ENCODE measurements at places on chromosomes 5 and 9.

- no peak for DNase-seq
Measured at GRCh38 chr5:181211208-181211607, 6.2 kb upstream of the TRIM7 start.

GRCh38 chr5:158821331-158821730 is 278.4 kb downstream of the EBF1 start:
- DNase-seq: no peak

DNA sequence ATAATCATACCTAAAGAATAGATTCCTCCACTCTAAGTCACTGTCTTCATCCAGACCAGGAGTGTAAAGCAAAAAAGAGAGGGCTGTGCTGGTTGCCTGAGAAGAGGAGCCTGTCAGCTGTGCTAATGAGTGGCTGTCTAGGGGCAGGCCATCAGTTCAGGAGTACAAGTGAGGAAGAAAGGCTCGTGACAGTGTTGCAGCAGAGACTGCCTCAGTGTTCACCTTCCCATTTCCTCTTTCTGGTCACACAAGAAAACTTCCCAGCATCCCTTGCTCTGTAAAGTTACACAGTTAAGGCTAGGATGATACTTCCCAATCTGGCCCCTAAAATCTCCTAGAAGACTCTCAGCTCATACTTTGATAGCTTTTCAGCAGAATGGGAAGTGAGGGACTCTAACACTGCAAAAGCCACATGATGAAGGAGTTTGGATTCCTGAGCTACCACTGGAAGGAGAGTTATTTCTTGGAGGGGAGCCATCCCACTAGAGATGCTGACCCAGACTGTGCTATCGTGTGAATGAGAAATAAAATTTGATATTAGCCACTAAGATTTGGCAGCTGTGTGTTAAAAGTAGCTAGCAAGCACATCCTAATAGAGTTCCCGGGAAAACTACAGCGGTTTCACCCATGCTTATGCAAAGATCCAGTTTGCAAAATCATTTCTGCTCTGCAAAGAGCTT is 67.1 kb downstream of the ADAMTS12 start:
- DNase-seq: no peak

- no peak for DNase-seq
Measured at GRCh38 chr9:132983491-132984201, 5.2 kb downstream of the GFI1B start.

DNA sequence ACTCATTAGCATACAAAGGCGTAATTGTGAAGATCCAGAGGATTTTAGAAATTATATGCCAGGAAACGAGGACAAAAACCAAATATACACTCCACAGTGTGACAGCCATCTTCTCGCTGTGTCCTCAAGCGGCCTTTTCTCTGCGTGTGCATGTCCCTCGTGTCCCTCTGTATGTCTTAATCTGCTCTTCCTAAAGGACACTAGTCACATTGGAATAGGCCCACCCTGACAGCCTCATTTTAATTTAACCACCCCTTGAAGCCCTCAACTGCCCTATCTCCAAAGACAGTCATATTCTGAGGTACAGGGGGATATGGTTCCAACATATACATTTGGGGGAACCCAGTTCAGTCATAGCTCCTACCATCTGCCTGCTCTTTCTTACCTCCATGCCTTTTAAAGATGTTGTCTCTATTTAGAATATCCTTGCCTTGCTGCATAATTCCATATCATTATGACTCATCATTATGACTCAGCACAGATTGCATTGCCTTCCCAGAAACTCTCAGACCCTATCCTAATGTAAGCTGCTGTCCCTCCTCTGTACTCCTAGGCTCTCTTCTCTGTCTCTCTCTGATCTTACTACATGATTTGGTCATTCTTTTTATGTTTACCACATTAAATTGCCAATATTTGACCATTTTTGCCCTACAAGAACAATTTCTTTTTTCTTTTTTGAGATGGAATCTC is 210.9 kb downstream of the AOPEP start:
- DNase-seq: no peak

- no peak for DNase-seq
Measured at GRCh38 chr9:135706288-135706687, 4.3 kb downstream of the KCNT1 start.

GRCh38 chr9:76680716-76681425 is 83.4 kb upstream of the PCA3 start:
- no peak for DNase-seq

DNA sequence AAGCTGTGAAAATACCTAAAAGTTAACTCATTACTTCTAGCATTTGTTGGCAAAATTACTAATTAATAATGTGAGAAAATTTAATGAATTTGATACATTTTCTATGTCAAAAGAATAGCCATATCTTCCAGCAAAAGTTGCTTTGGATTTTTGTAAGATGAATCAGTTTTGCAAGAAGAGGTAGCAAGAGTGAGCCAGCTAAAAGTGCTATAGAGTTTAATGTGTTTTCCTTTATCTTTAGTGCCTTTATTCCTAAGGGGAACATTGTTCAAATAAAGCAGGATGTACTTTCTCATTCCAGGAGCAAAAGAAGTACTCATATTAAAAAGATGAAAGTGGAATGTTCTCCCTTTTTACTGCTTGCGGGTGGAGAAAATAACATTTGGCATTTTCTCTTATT is 622.2 kb downstream of the ANXA1 start:
- no peak for DNase-seq

DNA sequence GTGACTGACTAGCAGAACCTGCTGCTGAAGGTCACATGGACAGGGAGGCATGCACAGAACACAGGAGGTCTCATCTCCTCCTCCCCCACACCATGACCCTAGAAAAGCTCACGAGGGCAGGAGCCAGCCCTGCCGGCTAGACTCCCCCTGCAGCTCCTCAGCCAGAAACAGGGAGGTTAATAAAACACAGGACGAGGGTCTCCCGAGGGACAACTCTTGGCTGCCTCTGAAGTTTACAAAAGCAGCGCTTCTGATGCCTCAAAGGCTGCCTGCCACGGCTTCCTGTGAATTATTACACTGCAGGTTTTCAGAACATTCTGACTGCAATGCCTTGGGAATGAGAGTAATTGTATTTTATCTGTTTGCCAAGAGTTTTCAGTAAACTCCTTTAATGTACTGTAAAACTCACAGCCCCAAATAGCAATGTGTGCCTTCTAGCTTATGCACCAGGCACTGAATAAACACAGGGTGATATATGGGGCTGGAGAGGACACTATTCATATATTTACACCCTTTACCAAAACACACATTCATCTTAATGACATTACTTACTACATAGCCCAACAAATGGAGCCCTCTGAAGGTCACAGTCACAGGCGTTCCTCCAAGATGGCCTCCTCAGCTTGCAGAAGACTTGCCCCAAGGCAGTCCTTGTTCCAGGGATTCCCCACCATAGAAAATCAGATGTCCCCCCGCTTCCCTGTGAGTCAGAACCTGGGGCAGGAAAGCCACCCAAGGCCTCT is 83.7 kb downstream of the C5orf15 start:
- no peak for DNase-seq

DNA sequence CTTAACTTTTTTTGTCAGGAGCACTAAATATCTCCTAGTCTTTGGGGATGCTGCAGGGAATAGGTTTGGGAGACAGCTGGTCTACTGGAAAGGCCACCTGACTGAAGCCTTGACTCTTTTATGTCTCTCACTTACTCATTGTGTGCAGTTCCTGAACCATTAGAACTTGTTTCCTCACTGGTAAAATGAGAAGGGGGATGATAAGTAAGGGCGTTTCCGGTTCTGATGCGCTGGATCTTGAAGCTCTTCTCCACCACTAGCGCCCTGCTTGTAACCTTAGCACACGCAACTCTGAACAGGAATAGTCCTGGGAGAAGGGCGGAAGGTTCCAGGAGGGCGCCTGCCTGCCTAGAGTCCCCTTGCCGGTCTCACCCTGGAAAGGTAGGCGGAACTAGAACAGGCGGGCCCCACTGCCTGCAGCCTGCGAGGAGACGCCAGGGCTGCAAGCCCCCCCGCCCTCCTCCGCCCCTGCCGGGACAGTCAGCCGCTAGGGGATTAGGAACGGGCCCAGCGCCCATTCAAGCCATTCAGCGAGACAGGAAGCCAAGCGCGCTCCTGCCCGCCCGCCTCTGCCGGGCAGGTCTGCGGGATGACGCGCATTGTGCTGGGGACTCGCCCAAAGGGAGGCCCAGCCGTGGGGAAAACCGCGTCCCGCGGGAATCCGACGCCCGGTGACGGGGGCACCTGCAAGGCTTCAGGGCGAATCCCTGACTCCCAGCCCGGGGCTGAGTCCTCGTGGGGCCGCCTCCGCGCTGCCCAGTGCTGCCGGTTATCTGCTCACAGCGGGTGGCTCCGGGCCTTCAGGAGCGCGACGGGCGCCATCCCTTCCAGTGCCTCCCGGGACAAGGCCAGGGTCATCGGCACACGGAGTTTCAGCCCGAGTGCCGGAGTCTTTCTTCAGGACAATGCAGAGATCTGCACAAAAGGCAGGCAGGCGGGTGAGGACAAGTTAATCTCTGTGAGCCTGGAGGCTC is 44.0 kb upstream of the XPA start:
- no peak for DNase-seq

- no peak for DNase-seq
Measured at GRCh38 chr5:7420510-7421280, 24.8 kb downstream of the ADCY2 start.

GRCh38 chr9:19641046-19641445 is 147.8 kb downstream of the SLC24A2 start:
- DNase-seq: no peak

DNA sequence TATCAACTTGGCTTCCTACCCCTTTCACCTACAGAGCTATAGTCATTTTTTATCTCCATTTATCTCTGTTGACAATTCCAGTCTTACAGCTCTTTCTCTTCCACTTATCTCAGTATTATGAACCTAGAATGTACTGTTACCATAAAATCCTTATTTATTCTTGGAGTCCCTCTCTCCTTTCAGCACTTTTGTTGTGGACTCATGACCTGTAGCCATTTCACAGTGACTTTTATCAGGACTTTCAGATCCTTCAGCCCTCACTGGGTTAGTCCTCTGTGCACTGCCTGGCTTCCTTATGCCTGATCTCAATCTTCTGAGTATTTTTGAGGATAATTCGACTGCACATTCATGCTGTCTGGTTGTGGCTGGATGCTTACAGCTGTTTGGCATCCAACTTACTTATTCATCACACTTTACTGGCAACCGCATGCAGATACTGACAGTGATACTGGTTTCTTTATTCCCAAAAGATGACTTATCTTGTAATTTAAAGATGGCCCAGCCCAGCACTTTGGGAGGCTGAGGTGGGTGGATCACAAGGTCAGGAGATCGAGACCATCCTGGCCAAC is 293.3 kb downstream of the MAN2A1 start:
- no peak for DNase-seq

DNA sequence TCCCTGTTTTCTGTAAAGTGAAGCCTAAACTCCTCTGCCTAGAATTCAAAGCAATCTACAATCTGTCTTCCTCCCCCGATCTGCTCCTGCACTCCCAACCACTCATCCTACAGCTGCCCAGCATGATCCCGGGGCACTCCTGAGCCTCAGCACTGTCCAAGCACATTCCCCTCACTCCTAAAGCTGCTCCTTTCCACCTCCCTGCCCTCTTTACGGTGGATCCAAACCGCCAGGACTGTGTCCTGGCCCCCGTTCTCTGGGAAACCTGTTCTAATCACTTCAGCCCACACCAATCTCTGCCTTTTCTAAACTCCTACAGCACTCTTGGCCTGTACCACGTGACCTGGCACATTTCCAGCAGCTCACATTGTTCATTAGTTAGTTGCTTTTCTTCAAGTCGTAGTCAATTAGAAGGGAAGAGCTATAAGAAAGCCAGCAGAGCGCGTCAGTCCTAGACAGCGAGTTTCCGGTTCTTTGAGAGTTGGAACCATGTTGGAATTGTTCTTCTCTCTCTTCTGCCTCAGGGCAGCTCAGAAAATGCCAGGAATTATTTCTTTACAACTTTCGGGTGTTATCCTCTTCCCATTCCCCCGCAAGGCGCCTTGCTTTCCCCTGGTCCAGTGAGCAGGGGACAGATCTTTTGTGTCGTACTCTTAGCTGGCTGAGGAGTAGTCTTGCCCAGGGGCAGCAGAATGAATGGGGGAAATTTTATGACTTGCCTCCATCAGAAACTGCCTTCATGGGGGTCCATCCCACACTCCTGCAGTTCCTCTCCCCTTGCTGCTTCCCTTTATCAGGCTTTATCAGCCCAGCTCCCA is 60.7 kb downstream of the NRG2 start:
- no peak for DNase-seq

GRCh38 chr9:128026255-128026772 is 40.8 kb downstream of the NAIF1 start:
- DNase-seq: peak; percentile 43

GRCh38 chr5:130092991-130093390 is 188.7 kb downstream of the CHSY3 start:
- DNase-seq: no peak

GRCh38 chr5:163565492-163565891 is 60.1 kb downstream of the MAT2B start:
- DNase-seq: no peak

- DNase-seq: no peak
Measured at GRCh38 chr5:87909382-87909781, 359.3 kb downstream of the TMEM161B start.

GRCh38 chr5:172229904-172230303 is 35.9 kb downstream of the EFCAB9 start:
- no peak for DNase-seq

DNA sequence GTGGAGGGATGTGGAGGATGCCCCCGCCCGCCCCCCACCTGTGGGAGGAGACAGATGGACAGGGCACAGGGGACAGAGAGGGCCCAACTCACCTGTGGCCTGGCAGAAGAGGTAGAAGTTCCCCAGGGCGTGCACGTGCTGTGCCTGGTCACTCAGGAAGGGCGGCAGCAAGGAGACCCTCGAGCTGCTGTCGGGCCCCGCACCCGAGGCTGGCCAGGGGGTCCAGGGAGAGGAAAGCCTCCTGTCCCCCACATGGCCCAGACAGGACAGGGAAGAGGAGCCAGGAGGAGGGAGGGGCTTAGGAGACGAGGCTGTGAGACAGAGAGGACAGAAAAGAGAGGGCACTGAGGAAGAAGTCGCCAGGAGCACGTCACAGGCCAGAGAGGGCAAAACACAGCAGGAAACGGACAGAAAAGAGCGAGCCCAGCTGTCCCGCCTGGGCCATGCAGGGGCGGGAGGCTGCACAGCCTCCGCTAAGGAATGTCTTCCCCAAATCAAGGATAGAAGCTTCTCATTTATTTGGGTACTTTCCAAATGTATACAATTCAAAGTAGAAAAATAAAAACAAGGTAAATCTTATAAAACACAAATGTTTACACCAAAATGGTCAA is 58.5 kb downstream of the SECISBP2 start:
- DNase-seq: no peak

- no peak for DNase-seq
Measured at GRCh38 chr9:6680797-6681146, 35.2 kb upstream of the GLDC start.

DNA sequence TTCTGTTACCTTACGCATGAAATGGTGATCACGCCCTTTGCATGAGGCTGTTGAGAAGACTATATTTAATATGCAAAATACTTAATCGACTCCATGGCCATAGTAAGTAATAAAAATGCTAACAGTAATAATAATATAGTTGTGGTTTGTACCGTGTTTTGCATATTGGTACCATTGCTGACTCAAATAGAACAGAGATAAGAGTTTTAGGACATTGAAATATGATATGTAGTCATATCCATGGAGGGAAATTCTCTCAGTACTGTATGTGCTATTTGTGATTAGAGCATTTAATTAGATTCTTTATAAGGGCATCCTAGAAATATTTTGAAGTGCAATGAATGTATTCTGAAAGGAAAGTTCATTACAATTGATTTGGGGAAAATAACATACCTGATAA is 41.9 kb downstream of the CFAP90 start:
- DNase-seq: no peak

- DNase-seq: no peak
Measured at GRCh38 chr9:104748359-104749031, 1.0 kb downstream of the NIPSNAP3A start.

All from stimulated activated CD8-positive, alpha-beta memory T cell treated with anti-CD3 and anti-CD28 coated beads, Interleukin-2, amount 100 ng/mL, for 1 hour (primary cell).